Head of caudate nucleus (tissue), 42 donors: ENCODE measurements at places on chromosomes 1 and 21.

GRCh38 chr1:72869873-72870272 lies 587.5 kb upstream of the NEGR1 start:
- DNase-seq, result no peak

DNA sequence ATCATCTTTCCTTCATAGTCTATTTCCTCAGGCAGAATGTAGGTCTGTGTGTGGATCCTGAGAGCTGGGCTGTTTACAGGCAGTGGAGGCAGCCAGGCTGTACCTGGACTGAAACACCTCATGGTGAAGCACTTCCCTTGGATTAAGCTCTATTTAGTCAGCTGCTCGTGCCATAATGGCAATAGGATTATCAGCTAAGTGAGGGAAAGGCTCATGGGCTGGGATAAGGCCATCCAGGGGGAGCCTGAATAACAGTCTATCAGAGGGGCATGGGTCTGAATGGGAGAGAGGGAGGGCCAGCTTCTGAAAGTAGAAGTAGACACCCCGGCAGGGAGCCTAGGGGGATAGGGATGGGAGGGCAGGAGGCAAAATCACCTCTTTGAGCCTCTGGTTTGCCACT lies 8.3 kb downstream of the RNASEL start:
- DNase-seq, result no peak

DNA sequence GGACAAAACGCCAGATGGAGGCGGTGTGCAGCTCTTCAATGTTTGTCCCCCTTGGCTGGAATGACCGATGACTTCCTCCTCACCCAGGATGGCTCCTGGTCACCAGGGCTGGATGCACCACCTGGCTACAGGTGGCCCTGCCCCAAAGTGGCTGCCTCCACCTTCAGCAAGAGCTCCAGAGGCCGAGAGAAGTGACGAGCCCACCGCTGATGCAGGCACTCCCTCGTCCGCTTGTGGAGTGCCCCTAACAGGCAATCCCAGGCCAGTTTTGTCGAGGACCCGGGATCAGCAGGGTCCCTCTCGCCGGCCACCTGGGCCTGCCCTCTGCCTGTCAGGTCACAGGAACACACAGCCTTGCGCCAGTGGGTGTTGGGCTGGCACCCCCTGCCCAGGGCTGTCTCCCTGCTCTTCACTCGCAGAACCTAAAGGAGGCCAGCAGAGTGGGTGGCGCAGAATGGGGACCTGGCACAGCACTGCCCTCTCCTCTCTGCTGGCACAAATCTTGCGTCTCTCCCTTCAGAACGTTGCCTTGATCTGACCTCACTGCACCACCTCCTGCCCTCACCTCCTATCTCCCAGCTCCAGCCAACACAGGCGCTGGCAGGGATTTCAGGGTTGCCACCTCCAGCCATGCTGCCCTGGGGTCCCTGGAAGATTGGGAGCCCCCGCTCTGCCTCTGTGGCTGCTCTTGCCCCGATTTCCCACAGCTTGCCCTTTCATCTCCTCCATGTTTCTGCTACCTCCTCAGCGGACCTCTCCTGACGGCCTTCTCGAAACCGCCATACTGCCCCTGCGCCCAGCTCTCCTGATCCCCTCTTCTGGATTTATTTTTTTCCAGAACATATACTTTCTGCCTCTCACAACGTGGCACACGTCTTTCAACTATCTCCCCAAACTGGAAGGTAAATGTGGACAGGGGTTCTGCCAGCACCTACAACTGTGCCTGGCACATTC lies 38.6 kb downstream of the SLC45A1 start:
- DNase-seq, result no peak

GRCh38 chr1:90074970-90075391 lies 80.1 kb downstream of the ZNF326 start:
- no peak for DNase-seq
